Islet precursor cell (in vitro differentiated cells): ENCODE measurements at places on chromosomes 11 and 22.

GRCh38 chr22:37926771-37927636, 20.9 kb downstream of the MICALL1 start:
- DNase-seq = no peak

- DNase-seq = no peak
Observed at GRCh38 chr11:131829725-131830124, 459.3 kb downstream of the NTM start.

DNA sequence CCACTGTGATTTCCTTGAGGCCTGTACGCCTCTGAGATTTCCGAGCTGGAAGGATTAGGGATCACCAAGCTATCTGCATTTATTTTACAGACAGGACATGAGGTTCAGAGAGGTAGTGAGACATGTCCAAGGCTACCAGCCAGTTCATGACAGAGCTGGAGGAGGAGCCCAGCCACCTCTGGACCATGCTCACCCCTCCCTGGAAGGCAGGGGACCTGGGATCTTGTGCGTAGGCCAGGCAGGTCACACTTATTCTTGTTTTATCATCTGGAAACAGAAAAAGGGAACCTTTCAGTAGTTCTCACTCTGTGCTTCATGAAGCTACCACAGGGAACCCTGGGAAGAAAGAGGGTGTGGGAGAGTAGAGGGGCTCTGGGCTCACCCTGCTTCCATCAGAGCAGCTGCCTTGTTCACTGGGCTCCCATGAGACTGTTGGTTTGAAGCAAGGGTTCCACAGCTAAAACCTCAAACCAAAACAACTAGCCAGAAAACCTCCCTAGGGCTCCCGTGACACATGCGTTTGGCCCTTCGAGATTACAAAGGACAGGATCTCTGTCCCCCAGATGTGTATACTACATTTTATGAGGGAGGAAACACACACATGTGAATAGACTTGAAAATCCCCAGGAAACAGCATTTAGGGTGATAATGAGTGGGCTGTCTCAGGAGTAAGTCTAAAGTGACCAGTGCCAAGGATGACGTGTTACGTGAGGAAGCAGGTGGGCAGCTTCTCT, 106.4 kb downstream of the DSCAML1 start:
- no peak for DNase-seq

DNA sequence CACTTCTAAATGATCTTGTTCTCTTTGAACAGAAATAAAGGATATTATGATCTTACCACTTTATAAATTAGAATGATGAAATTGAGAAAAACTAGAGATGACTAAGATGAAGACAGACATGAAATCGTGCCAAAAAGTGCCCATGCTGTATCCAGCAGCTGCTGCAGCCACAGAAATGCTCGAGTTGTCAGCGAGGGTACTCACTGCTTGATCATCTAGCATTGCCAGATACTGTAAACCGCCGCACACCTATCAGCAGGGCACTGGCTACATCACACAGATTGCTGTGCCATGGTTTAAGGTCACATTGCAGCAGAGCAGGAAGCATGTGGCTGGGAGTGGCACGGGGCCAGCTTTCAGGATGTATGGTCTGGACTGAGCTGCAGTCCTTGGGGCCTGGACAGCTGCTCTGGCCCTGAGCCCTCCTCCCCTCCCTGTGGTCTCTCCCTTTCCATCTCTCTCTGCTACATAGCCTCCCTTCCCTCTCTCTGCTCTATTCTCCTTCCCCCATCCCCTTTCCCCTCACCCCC, 51.0 kb upstream of the SEPTIN5 start:
- no peak for DNase-seq

DNA sequence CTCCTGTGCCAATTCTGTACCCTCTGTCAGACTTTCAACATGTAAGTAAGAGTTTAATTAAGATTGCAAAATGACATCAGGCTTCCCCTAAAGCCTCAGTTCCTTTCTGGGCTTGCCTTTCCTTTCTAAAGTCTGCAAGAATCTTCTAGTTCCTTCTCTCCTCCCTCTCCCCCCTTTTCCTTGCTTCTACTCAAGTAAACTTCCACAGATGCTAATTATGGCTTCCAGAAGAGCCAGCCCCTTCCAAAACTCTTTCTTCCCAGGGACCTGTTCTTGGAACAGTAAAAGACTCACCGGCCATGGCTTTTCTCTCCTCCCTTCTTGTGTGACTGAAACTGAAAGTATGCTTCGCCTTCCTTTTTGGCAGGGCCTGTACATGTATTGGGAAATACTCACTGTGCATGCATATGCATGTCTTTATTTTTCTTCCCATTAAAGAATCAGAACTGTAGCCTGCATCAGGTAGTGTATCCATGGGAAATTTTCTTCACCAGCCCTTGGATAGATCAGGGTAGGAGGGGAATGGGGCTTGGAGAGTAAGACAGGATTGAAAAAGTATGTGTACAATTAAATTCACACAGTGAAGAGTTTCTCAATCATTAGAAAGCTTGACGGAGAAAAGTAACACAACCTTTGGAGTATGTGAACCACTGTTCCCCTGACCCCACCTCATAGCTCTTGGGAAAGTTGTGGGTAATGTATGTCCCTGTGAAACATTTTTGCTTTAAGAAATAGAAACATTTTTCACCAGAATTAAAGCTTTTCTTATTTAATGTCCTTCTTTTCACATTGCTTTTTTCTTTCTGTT, at the start of gene CASP1:
Gene CASP1 (minus strand): TSS at position 332 of the 808 bp plus-strand sequence. CDS start 31 bp downstream, at position 301.
- no peak for DNase-seq

GRCh38 chr11:73318501-73319011, 10.5 kb downstream of the ARHGEF17 start:
- DNase-seq = no peak

DNA sequence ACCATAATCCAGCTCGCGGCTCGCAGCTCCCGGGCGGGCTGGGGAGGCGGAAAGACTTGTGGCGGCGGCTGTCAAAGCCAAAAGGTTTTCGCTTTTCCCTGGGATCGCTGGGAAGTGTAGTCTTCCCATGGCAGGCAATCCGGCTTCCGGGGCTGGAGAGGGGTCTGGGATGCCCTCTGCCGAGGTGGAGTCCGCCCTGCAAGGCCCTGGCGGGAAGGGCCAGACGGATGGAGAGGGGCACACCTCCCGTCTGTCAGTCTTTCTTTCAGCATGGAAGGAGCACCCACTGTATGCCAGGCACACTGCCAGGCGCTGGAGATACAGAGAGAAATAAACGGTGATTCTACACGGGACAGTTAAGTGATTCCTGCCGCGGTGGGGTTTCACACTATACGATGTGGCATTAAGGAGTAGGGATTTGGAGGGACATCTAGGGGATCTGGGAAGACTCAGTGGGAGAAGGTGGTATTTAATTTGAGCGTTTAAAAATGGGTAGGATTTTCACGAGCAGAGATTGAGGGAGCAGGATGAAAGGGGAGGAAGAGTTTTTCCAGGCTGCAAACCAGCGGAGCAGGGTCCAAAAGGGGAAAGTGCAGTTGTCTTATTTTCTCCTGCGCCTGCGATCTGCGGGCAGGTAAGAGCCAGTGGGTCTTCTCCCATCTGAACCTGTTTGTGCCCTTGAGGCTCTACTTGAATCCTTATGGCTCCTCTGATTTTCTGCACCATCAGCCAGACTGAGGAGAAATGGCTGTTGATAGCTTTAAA, at the start of gene BACE1:
Gene BACE1 (minus strand): TSS at position 60 of the 765 bp plus-strand sequence. CDS start 461 bp downstream, outside the sequence.
- DNase-seq = peak; percentile 95

DNA sequence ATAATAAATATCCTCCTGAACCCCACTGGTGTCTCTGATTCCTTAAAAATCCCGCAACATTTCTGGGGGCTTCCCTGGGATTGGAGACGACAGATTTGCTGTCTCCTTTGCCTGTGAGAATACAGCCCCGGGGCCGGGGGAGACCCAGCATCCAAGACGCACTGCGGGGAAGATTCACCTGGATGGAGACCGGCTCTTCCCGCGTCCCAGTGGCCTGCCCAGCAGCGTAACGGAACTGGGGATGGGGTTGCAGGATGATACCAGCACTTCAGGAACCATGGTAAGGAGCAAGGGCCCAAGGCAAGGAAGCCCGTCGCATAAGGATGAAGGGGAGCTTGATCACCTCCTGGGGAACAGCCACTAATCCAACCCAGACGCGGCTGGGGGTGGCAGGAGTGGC, 53.3 kb upstream of the OR4C15 start:
- DNase-seq = no peak

DNA sequence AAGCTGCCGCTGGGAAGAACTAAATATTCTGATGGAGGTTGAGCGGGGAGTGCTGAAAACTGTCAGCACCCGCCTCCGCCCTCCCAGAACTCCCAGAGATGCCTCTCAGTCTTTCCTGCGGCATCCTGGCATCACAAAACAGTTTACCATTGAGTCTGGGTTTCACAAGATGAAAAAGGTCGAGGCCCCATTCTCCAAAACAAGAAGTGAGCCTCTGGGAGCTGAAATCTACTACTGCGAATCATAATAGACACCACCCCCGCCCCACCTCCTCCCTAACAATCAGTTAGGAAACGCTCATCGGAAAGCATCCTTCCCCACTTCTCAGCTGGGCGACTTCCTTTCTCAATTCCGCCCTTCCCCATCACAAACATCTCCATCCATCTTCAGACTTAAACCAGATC, 1.0 kb downstream of the SUN2 start:
- DNase-seq = no peak

- DNase-seq = no peak
Observed at GRCh38 chr11:78256962-78257361, 68.2 kb downstream of the USP35 start.

- no peak for DNase-seq
Observed at GRCh38 chr22:37370306-37370979, 56.8 kb downstream of the ELFN2 start.

DNA sequence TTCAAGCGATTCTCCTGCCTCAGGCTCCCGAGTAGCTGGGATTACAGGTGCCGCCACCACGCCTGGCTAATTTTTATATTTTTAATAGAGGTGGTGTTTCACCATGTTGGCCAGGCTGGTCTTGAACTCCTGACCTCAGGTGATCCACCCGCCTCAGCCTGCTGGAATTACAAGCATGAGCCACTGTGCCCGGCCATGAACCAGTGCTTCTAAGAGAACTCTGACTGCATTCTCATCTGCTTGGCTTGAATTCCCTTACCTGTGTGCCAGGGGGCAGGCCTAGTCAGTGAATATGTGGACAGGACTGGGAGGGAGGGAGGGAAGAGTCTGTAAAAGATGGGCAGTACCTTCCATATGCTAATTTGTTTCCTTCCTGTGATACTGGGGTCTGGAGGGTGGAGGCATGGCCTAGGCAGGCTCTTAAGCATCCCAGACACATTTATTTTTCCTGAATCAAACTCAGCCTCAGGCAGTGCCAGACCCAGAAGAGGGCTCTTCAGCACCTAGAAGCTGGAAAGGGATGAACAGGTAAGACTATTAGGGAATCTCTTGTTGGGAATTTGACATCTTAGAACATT, 6.6 kb downstream of the RPS25 start:
- DNase-seq = no peak

- DNase-seq = no peak
Observed at GRCh38 chr11:36425561-36426081, 84.5 kb downstream of the TRAF6 start.

GRCh38 chr11:128620309-128621100, 33.1 kb upstream of the ETS1 start:
- DNase-seq = peak; percentile 47

DNA sequence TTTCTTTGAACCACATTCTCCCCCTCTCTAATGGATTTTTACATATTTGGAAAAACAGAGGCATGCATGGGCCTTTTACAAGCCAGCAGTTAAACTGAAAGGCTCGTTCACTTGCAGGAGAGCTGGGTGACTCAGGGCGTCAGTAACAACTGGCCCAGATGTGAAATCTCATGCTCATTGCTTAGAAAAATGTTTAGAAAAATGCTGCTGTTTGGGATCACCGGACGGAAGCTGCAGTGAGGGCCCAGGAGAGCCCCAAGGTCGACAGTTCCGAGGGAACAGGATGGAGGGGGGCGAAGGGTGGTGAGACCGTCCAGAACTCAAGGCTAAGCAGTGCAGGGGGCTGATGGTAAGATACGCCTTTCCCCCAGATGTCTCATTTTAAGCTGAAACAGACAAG, 41.7 kb upstream of the SMTN start:
- no peak for DNase-seq

- DNase-seq = peak; percentile 71
Observed at GRCh38 chr22:35590634-35591295, 26.4 kb downstream of the MB start.
